ENCODE measurements at places on chromosomes 1 and 21. TPM values are rescaled to one million over a fixed set of nuclear protein-coding genes. Genes with fewer than 3 reads are reported as not detected.
A peak's percentile ranks its signal among the peaks of the same experiment; 100 is the strongest.

GRCh38 chr21:40129809-40130208 is 262.6 kb downstream of the PCP4 start:
- H3K27me3 ChIP-seq = no peaks in the 10 kb centered on the region
- H3K4me1 ChIP-seq = no peaks in the 10 kb centered on the region
- no peak overlapping the region for H3K4me3 ChIP-seq
- no peaks in the 10 kb centered on the region for H3K36me3 ChIP-seq
- no peak overlapping the region for H3K27ac ChIP-seq
- DNase-seq = no peak

GRCh38 chr1:26391450-26391849 is 18.9 kb upstream of the ZNF683 start:
- no peaks in the 10 kb centered on the region for H3K36me3 ChIP-seq
- no peak overlapping the region for H3K4me3 ChIP-seq
- H3K27me3 ChIP-seq = no peaks in the 10 kb centered on the region
- no peak for DNase-seq
- H3K4me1 ChIP-seq = no peaks in the 10 kb centered on the region

C8A gene
- polyA plus RNA-seq = 0.02 TPM

SNX7 gene
- polyA plus RNA-seq = 10.3 TPM

- H3K4me1 ChIP-seq = peaks cover 64% of the 10 kb centered on the region
- H3K27me3 ChIP-seq = no peaks in the 10 kb centered on the region
- no peak overlapping the region for H3K4me3 ChIP-seq
- no peak for DNase-seq
- peak overlapping the region; percentile 91 for H3K27ac ChIP-seq
Observed at GRCh38 chr1:206737729-206738201, 32.8 kb upstream of the IL19 start.

NBPF6 gene
- polyA plus RNA-seq = 0.07 TPM

LCE2A gene
- 1.3 TPM for polyA plus RNA-seq

TMEM82 gene
- polyA plus RNA-seq = not detected

DNA sequence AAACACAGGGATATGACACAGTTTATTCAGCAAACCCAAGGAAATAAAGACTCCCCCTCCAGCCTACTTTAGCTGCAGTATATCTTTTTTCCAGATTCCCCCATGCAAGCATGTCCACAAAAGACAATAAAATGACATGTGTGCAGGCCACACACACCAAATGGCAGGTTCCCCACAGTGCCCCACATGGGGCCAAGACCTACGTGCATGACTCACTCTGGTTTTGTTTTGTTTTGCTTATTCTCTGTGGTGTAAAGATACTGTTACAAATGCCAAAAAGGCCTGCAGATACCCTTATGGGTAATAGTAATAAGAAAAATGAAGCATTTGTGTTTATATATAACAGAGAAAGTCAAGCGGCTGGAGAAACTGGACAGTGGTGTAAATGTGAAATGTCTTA is 71.6 kb downstream of the RD3 start:
- DNase-seq = no peak
- H3K4me1 ChIP-seq = no peaks in the 10 kb centered on the region
- no peaks in the 10 kb centered on the region for H3K27me3 ChIP-seq

DNA sequence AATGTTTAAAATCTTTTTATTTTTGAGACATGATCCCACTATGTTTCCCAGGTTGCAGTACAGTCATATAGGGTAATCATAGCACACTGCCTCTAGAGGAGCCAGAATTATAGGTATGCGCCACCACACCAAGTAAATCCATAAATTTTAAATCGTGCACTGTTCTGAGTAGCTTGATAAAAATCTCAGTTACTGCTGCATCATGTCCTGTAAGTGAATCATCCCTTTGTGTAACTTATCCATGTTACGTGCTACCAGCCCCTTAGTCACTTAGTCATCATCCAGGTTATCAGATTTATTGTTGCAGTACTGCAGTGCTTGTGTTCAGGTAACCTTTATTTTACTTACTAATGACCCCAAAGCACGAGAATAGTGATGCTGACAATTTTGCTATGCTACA is 1770.9 kb downstream of the BRINP3 start:
- no peak for DNase-seq
- H3K4me3 ChIP-seq = no peak overlapping the region
- no peak overlapping the region for H3K27ac ChIP-seq
- no peaks in the 10 kb centered on the region for H3K4me1 ChIP-seq
- no peaks in the 10 kb centered on the region for H3K27me3 ChIP-seq
- H3K36me3 ChIP-seq = no peaks in the 10 kb centered on the region

DNA sequence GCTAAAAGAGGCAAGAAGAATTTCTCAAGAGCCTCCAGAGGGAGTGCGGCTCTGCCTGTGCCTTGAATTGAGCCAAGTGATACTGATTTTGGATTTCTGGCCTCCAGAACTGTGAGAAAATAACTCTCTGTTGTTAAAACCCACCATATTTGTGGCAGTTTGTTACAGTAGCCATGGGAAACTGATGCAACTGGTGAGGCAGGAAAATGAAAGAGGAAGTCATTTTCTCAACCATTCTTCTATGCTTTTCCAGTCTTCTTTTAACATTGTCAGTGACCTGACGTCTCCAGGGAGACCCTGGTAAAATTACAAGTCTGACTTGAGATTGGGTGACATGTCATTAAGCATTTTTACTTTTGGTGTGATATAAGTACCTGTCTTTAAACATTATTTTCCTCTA is 5.8 kb downstream of the OR6P1 start:
- no peaks in the 10 kb centered on the region for H3K36me3 ChIP-seq
- H3K4me3 ChIP-seq = no peak overlapping the region
- no peaks in the 10 kb centered on the region for H3K4me1 ChIP-seq
- DNase-seq = no peak
- H3K27me3 ChIP-seq = no peaks in the 10 kb centered on the region

CITED4 gene
- 6.8 TPM for polyA plus RNA-seq

GRCh38 chr1:9262096-9262986 is 27.8 kb downstream of the H6PD start:
- no peak overlapping the region for H3K4me3 ChIP-seq
- H3K27ac ChIP-seq = no peak overlapping the region
- no peak for DNase-seq

C1QTNF12 gene
- polyA plus RNA-seq = 3.4 TPM

DNA sequence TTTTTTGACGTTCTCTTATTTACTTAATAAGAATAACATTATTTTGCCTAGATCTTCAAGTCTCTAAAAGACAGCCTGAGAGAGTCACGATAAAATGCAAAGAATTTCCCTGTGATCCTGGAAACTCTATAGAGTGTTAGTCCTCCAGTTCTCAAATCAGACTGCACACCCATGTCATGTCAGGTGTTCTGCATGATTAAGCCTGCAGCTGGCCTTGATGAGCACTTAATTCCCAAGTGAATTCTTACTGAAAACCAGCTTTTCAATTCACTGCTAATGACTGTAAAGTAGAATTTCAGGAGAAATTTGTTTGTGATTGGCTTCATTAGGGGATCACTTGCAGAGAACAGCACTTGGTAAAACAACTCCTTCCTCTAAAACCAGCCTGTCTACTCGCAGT is 41.9 kb downstream of the CHML start:
- H3K36me3 ChIP-seq = peaks cover 3% of the 10 kb centered on the region
- H3K4me3 ChIP-seq = no peak overlapping the region
- no peaks in the 10 kb centered on the region for H3K4me1 ChIP-seq
- DNase-seq = no peak
- no peak overlapping the region for H3K27ac ChIP-seq
- H3K27me3 ChIP-seq = no peaks in the 10 kb centered on the region

DNA sequence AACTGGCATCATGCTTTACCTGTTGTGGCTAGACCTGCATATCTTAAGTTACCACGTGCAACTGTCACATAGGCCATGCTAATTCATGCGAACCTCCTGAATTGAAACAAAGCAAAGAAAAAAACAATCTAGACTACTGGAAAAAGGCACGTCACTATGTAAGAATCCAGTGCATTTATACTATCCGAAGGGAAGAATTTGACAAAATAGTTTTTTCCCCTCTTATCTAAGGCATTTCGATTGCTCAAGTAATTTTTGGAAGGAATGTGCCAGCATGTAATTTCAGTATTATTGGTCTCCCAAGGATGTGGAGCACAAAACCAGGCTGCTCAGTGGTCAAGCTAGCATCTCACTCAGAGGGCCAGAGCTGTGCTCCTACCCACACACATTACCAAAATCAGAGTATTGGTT is 31.5 kb upstream of the C1orf198 start:
- no peaks in the 10 kb centered on the region for H3K27me3 ChIP-seq
- H3K27ac ChIP-seq = no peak overlapping the region
- H3K4me3 ChIP-seq = no peak overlapping the region
- no peak for DNase-seq

DNA sequence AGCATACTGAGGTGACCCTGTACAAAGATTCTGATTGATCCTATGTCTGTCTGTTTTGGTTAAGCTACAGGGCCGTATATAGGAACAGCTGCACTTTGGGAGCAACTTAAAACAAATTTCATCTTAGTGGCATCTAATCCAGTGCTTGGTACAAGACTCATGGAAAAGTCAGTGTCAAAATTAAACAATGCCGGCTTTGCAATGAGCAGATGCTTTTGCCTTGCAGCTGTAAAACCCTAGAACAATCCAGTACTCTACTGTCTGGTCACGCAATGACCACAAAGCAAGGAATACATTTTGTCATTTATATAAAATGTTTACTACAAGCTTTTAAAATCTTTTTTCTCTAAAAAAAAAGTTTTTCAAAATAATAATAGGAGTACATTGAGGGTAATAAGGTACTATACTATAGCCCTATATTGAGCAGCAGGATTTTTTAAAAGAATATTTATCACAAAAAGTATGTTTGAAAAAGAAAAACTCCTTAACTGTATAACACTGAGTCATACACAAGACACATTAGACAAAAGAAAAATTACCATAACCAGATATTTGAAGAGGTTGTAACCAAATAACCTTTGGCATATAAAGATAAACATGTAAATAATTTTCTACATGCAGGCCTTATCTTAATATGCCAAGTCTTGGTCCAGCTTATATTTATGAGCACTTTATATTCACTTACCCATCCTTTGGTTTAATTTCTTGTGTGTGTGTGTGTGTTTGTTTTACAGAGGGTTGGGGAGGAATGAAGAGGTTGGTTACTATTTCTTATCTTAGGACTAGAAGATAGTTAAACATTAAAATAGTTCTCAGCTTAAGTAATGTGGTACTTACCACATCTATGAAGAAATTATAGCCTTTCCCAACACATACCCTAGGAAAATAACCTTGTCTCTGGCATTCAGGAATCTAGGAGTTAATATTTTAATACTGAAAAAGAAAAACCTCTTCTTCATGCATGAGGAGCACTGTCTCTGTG is 262.3 kb downstream of the FAF1 start:
- H3K4me1 ChIP-seq = no peaks in the 10 kb centered on the region
- H3K36me3 ChIP-seq = no peaks in the 10 kb centered on the region
- DNase-seq = no peak
- H3K27me3 ChIP-seq = no peaks in the 10 kb centered on the region

AADACL4 gene
- 0.05 TPM for polyA plus RNA-seq

DNA sequence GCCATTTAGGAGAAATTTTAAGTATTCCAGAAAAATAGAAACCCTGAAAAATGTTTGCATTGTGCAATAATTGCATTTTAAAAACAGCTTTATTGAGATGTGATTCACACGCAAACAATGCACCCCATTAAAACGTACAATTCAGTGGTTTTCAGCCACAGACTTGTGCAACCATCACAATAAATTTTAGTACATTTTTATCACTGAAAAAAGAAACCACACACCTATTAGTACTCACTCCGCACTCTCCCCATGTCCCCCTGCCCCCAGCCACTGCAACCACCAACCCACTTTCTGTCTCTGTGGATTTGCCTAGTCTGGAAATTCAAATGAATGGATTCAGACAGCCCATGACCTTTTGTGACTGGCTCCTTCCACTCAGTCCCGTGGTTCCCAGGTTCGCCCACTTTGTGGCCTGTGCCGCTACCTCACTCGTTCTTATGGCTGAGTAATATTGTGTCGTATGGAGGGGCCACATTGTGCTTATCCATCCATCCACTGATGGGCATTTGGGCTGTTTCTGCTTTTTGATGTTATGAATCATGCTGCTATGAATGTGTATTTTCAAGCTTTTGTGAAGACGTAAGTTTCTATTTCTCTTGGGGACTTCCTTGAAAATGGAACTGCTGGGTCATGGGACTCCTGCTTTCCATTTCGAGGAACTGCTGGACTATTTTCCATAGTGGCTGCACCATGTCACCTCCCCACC is 147.7 kb upstream of the ARHGEF16 start:
- no peaks in the 10 kb centered on the region for H3K4me1 ChIP-seq
- H3K36me3 ChIP-seq = no peaks in the 10 kb centered on the region
- H3K4me3 ChIP-seq = no peak overlapping the region
- H3K27me3 ChIP-seq = no peaks in the 10 kb centered on the region

- no peak overlapping the region for H3K4me3 ChIP-seq
- no peak for DNase-seq
- no peak overlapping the region for H3K27ac ChIP-seq
- H3K27me3 ChIP-seq = no peaks in the 10 kb centered on the region
Observed at GRCh38 chr1:158793604-158794003, 12.6 kb upstream of the OR6N2 start.

DNA sequence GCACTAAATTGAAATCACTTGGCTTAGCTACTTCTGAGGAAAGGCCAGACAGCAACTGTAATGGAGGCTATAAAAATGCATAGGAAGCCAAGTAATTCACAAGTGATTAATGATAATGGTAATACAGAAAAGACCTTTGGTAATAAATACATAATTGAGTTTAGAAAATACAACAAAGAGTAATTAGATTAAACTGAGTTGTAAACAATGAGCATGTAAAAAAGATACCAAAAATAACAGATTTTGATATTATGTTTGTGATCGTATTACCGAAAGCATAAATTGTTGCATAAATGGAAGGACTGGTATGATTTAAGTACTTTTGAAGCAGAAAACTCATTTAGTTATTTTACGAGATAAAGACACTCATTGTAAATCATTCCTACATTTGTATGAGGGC is 556.7 kb upstream of the TMPRSS15 start:
- H3K4me1 ChIP-seq = no peaks in the 10 kb centered on the region
- H3K27me3 ChIP-seq = no peaks in the 10 kb centered on the region
- H3K27ac ChIP-seq = no peak overlapping the region
- no peaks in the 10 kb centered on the region for H3K36me3 ChIP-seq
- H3K4me3 ChIP-seq = no peak overlapping the region

CLDN8 gene
- polyA plus RNA-seq = 0.87 TPM

GRCh38 chr1:6401673-6402072 is 8.1 kb upstream of the ACOT7 start:
- H3K27me3 ChIP-seq = peaks cover 18% of the 10 kb centered on the region
- no peaks in the 10 kb centered on the region for H3K4me1 ChIP-seq
- H3K27ac ChIP-seq = no peak overlapping the region
- no peak overlapping the region for H3K4me3 ChIP-seq
- no peak for DNase-seq

CBR1 gene
- 57.7 TPM for polyA plus RNA-seq

IGSF21 gene
- 2.1 TPM for polyA plus RNA-seq

PRKAA2 gene
- 1.3 TPM for polyA plus RNA-seq

GRCh38 chr1:2279210-2279639 is 51.1 kb downstream of the SKI start:
- H3K36me3 ChIP-seq = peaks cover 6% of the 10 kb centered on the region
- H3K4me3 ChIP-seq = no peak overlapping the region
- DNase-seq = no peak
- no peak overlapping the region for H3K27ac ChIP-seq
- H3K27me3 ChIP-seq = no peaks in the 10 kb centered on the region
- H3K4me1 ChIP-seq = peaks cover 31% of the 10 kb centered on the region

C8B gene
- 0.05 TPM for polyA plus RNA-seq
